ENCODE measurements at places on chromosomes 11 and 22.

DNA sequence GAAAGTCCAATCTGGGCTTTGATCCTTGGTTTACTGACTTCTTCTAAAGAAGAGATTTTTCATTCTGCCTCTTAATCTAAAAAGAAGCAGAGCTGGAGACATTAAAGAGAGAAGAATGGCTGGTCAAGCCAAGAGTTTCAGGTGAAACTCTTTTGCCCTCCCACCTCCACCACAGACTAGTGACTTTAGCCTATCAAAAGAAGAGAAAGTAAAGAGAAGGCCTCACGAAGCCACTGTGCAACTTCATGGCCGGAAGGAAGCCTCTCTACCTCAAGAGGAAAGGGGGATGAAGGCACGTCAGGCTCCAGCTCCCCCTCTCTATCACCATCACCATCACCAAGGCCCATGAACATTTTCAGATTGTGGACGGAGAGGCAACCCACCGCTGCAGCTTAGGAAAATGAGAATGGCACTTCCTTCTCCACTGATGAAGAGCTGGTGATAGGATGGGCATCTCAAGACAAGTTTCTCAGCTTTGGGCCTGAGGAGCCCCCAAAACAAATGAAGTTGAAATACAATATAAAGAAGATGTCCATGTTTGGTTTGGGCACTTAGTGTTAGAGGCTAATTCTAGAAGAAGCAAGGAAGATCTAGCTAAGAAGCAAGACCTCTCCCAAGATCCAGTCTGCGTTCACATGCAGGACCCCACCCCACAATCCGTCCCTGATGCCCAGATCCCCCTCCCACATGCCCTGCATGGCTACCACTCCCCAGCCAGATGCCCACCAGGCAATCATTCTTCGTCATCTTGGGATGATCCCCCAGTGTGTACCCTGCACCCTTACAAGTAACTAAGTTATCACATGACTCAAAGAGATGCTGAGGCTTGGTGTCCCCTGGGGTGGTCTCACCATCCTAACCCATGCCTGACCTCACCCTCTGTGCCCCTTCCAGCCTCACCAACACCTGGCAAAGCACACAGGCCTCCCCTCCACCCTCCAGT is 52.6 kb downstream of the IGSF9B start:
- no peak for DNase-seq

DNA sequence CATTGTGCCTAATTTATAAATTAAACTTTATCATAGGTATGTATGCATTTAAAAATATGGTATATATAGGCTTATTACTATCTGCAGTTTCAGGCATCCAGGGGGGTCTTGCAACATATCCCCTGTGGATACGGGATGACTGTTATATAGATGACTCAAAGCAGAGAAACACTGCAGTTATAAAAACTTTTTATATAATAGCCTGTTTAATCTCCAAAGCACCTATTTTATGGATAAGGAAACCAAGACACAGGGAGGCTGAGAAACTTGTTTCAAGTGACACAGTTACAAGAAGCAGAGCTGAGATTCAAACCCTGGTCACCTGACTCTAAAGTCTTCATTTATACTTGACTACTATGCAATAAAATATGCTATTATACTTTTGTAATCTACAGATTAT is 897.7 kb downstream of the KCNA4 start:
- DNase-seq = peak; percentile 42

- no peak for DNase-seq
These were observed 89.8 kb downstream of the RTL6 start for GRCh38 chr22:44407987-44408828.

GRCh38 chr11:80388536-80388935 is 947.7 kb upstream of the TENM4 start:
- no peak for DNase-seq

GRCh38 chr11:2930704-2931419 is 1.6 kb upstream of the PHLDA2 start:
- peak; percentile 26 for DNase-seq

- DNase-seq = peak; percentile 82
These were observed 244.2 kb downstream of the NTM start for GRCh38 chr11:131614631-131615030.

- no peak for DNase-seq
These were observed 4.6 kb downstream of the CARD10 start for GRCh38 chr22:37514526-37515051.

GRCh38 chr11:101327908-101328307 is 198.3 kb upstream of the PGR start:
- DNase-seq = no peak

- DNase-seq = peak; percentile 15
These were observed 91.8 kb downstream of the FAM76B start for GRCh38 chr11:95697614-95698408.

DNA sequence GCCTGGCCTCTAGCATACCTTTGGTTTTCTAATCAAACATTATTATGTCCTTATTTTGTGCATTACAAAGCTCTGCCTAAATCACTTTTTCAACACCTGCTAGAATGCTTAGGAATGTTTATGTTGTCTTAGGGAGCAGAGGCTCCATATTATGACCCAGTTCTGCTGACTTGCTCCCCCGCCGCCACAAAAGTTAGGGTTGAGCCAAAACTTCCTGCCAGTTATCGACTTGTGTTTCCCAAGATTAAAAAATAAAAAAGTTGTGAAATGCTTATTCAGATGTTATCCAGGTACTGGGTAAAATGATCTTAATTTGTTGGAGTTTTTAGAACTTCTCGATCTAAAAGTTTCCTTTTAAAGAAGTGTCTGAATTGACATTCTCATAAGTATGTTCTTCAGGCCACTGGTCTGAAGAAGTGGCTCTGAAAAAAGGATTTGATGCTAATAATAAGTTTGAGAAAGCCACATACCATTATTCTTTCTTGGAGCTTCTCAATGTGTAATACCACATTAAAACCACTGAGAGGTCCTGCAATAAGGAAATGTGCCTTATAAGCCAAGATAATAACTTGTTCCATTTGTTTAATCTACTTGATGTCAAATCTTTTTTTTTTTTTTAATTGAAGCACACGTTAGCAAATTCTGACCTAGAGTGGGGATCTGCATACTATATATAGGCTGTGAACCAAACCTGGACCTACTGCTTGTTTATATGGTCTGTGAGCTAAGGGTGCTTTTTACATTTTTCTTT is 2.2 kb downstream of the RNF185 start:
- no peak for DNase-seq

DNA sequence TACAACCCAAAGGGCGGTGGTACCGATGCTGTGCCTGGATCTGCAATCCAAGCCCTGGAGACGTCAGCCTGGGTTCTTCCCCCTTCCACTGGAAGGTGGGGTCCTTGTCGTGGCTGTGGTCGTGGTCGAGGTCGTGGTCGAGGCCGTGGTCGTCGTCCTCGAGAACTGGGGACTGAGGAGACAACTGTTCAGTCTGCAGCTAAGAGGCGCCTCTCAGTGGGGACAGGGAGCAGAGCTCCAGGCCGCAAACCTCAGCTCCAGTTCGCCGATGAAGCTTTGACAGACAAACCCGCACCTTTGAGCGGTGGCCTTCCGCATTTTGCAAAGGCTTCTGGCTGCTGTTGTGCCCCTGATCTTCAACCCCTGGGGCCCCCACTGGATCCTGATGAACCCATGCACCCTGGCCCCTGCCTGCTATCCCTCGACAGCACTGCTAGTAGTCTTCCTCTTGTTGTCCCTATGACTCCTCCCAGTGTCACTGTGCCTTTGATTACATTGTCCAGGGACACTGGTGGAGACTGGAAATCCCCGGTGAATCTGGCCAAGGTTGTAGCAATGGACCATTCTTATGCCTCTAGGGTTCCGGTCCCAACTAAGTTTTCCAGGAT is 1.5 kb downstream of the KDM4F start:
- DNase-seq = no peak

DNA sequence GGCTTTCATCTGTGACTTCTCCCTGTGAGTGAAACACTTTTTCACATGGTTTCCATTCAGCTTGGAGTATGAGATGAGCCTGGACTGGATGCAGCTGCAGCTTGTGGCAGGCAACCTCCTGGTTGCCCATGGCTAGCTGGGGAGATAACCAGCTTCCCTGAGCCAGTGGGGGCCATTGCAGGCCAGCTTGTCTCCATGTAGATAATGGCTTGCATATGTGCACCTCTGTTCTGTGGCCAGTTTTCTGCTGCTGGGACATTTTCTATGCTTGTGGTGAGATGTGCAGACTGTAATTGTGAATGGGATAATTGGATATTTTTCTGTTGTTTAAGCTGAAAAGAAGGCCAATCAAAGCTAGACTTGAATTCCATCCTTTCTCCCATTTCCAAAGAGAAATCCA is 38.5 kb downstream of the INSC start:
- DNase-seq = no peak

DNA sequence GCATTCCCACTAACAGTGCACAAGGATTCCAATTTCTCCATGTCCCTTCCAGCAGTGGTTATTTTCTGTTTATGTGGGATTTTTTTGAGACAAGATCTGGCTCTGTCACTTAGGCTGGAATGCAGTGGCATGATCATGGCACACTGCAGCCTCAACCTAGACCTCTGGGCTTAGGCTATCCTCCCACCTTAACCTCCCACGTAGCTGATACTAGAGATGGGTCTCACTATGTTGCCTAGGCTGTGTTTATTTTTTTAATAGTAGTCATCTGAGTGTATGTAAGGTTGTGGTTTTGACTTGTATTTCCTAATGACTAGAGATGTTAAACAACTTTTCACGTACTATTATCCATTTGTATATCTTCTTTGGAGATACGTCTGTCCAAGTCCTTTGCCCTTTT is 74.6 kb downstream of the KCNQ1OT1 start:
- no peak for DNase-seq

GRCh38 chr22:37377927-37378326 is 49.4 kb downstream of the ELFN2 start:
- no peak for DNase-seq

DNA sequence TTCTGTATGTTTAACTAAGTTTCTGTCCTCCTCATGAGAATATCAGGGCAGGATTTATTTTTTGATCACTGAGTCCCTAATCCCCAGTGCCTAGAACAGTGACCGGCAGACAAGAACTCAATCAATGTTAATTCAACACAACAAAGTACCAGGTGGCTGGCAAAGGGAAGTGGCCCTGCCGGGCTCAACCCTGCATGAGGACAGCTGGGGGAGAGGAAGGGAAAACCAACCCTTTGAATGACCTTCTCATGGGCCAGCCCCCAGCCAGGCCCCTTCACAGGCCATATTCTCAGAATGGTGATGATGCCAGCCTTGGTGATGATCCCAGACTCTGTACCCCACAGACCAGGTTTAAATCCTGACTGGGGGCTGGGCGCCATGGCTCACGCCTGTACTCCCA is 1.4 kb upstream of the MFNG start:
- no peak for DNase-seq

DNA sequence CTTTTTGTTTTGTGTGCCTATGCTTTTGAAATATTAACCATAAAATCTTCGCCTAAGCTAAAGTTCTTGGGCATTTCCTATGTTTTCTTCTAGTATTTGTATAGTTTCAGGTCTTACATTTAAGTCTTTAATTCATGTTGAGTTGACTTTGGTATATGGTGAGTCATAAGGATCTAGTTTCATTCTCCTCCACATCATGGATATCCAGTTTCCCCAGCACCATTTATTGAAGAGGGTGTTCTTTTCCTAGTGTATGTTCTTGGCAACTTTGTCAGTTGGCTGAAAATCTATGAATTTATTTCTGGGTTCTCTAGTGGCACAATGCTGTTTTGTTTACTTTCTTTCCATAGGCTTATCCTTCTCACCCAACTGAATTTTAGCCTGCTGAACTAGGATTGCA is 49.0 kb downstream of the CTSC start:
- DNase-seq = peak; percentile 59

DNA sequence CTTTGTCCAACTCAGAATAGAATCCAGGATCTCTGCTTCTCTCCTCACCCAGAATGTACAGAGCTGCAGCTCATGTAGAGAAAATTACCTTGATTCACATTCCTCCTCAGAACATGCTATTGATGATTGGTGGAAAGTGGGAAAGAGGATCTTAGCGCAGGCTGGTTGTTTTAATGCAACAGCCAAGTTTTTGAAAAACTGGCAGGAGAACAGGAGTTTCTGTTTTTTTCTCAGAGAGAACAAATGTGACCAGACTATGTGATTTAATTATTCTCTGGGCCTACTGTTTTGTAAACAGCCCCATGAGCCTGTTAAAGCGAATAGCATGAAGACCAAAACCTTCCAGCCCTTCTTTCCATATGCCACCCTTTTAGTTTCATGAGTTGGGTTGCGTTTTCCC is 19.1 kb upstream of the IL18BP start:
- DNase-seq = no peak

GRCh38 chr11:61460986-61461385 is 31.1 kb downstream of the SDHAF2 start:
- no peak for DNase-seq

- DNase-seq = no peak
These were observed 80.8 kb downstream of the SHANK2 start for GRCh38 chr11:71171576-71171975.

DNA sequence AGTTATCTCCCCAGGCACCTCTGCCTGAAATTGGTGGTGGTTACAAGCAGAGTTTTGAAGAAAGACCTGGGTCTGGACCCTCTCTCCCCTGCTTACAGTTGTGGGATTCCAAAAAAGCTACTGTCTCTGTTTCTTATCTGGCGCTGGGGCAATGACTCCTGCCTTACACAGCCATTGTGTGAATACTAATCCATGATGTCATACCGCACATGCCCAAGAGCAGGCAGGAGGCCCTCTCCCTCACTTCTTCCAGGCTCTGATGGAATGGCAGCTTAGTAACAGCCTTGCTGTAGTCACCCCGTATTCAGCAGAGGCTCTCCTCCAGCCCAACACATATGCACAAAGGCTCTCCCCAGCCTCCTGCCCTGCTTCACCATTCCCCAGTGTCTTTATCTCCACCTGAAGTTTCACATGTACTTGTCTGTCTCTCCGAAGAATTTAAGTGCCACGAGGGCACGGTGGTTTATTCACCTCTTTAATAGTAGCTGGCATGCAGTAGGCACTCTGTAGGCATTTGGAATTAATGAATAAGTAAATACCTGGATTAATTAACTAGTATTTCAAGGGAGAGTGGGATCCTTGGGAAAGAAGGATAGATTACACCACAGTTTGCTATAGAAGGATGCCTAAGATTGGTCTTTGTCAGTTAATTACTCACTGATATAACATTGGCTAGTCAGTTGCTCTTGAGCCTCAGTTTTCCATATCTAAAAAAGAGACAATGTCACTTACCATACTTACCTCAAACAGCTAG is 165.6 kb downstream of the ETS1 start:
- no peak for DNase-seq

- DNase-seq = no peak
These were observed 26.5 kb downstream of the SGSM3 start for GRCh38 chr22:40396882-40397281.

DNA sequence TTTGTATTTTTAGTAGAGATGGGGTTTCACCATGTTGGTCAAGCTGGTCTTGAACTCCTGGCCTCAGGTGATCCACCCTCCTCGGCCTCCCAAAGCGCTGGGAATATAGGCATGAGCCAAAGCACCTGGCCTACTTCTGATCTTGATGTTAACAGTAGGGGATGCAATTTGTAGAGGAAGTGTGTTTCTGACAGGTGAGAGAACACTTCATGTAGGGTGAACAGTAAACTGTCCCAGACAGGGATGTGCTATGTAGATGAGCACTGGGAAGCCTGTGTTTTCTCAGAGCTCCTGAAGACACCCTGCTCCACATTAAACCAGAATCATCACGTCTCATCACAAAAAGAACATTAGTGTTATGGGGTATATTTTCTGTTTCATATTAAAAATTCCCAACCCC is 45.1 kb downstream of the UBASH3B start:
- DNase-seq = no peak
